ENCODE measurements at places on chromosomes 1 and 21.

GRCh38 chr1:182669266-182669665 is 15.1 kb downstream of the RGS8 start:
- no peak for DNase-seq

DNA sequence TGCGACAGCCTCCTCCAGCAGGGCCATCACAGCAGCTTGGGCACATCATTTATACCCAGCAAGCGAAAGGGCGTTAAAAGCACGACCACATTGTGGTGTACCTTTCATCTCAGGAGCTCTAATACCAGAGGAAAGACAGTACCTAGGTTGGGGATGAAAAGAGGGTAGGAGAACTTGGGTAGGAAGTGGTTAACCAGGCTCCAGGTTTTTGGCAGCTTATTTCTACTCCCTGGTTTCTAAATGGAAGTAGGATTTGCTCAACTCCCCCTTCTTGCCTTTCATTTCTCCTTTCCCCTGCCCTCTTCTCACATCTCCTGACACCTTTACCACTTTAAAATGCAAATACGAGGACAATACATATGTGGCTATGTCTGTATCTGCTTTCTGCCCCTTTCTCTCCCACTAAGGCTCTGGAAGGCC is 30.2 kb downstream of the FAM177B start:
- no peak for DNase-seq

DNA sequence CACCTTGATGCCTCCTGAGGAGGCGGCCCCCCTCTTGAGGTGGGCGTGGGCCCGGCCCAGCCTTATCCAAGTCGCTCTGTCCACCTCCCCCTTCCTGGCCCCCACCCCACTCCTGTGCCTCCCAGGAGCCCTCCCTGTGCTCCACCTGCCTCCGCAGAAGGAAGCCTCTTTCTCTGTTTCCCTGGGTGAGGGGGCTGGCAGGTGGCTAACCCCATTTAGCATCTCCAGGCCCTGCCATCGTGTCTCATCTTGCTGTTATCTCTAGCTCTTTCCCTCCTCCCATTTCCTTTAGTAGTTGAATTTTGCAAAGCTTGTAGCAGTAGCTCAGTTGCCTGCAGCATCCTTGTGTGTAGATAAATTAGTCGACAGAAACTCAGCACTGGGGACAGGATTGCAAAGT is 7.2 kb downstream of the RNF187 start:
- no peak for DNase-seq

GRCh38 chr1:70552662-70553566 is 141.8 kb downstream of the CTH start:
- DNase-seq: no peak

DNA sequence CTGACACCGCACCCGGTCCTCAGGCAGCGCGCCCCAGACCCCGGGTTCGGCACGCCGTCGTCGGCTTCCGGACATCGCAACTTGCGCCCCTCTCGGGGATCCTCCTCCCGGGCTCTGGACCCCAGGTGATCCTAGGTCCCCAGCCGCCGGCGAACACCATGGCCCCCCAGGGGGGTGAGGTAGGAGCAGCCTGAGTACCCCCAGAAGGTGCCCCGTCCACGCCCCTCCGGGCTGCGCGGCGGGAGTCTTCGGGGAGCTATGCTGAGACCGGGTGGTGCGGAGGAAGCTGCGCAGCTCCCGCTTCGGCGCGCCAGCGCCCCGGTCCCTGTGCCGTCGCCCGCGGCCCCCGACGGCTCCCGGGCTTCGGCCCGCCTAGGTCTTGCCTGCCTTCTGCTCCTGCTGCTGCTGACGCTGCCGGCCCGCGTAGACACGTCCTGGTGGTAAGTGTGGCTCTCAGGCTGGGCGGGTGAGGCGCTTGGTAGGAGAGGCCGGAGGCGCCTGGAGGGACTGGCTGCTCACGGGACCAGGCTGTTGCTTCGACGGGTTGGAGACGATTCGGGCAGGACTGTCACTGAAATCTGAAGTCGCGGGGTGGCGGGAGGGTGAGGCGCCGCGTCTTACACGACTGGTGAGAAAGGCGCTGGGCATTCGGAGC is 367 bp downstream of the WNT2B start:
- DNase-seq: no peak

DNA sequence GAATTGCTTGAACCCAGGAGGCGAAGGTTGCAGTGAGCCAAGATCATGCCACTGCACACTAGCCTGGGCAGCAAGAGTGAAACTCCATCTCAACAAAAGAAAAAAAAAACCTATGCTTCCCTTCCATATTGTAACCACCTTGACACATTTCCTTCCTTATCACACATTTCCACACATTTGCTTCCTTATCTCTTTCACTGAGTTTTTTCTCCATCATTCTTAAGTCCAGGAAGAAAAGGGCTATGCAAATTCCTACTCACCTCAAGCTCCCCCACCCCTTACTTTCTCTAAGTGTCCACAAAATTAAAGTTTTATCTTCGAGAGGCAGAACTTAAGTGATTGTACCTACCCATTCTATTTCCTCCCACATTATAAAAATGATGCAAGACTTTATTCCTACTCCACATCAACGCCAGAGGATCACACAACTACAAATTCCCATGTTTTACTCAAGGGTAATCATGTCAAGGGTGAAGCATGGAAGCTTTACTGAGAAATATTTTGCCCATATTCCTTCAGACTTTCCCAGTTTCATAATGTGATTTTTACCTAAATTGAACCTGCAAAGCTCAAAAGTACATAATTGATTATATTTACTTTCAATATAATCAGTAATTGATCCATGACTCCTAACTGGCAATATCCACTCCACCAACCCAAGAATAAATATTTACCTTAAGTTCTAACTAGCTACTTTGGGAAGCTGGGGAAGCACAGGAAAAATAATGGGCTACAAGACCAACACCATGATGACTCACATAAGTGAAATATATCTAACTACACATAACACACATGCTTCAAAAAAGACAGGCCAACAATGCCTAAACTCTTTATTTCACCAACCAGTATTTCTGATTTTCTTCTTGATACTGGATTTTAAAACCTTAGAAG is 9.3 kb downstream of the WDR77 start:
- no peak for DNase-seq

DNA sequence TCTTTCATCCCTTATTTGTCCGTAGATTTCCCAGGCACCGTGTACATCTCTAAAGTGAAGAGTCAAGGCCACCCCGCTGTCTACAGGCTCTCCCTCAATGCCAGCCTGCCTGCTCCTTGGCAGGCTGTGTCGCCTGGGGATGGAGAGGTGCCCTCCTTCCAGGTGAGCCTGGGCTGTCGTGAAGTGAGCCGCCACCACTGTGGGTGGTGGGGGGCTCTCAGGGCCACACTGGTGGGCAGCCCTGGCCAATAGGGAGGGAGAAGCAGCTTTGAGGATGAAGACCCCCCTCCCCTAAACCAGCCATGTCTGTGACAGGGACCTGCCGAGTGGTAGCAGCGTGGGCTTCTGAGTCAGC is 46.2 kb downstream of the DISP3 start:
- DNase-seq: no peak

DNA sequence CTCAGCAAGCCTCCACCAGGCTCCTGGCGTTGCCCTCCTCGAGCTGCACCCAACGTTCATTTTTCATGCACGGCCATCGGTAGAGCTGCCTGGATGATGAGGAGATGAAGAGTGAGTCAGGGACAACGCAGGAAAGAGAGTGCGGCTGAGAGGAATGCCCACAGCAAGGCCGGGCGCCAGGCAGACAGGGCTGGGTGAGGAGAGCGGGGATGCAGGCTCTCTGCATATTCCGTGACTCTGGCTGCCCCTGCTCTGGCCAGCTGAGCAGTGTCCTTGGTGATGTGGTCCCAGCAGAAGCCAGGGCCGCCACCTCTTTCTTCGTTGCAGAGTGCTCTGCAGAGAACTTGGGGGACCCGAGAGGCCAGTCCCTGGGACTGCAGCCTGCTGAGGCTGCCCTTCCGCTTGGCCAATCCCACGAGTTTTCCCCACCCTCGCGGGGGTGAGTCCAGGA is 10.8 kb downstream of the UMODL1 start:
- DNase-seq: no peak

- DNase-seq: no peak
These were observed 987 bp downstream of the GPR137B start for GRCh38 chr1:236143104-236143948.

All from cortex of kidney (tissue), 1 donor.